ENCODE measurements at places on chromosomes 16 and 17.

DNA sequence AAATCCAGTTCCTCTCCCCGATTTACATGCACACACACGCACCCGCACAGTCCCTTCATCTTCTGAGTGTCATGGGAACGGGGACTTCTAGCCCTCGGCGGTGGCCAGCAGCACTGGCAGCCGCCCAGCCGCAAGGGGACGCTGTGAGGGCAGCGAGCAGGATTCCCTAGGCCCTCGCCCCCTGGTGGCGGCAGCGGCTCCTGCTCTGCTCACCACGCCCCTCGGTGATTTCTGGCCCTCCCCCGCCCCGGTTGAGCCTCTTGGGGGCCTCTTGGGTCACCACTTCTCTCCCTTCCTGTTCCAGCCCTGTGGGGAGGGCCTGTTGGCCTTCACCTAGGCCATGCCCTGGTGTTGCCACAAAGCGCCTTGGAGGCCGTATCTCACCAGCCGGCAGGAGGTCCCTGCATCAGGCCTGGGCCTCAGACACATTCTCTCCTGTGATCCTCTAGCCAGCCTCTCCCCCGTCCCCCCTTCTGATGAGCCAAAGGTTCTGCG lies 75.2 kb upstream of the KSR1 start:
- DNase-seq = no peak

GRCh38 chr17:12089809-12090384 lies 69.2 kb downstream of the MAP2K4 start:
- DNase-seq = peak; percentile 17

- no peak for DNase-seq
Measured at GRCh38 chr17:80146121-80147034, 550 bp downstream of the EIF4A3 start.

GRCh38 chr17:45150911-45151809 lies 2.9 kb downstream of the HEXIM1 start:
- DNase-seq = no peak

DNA sequence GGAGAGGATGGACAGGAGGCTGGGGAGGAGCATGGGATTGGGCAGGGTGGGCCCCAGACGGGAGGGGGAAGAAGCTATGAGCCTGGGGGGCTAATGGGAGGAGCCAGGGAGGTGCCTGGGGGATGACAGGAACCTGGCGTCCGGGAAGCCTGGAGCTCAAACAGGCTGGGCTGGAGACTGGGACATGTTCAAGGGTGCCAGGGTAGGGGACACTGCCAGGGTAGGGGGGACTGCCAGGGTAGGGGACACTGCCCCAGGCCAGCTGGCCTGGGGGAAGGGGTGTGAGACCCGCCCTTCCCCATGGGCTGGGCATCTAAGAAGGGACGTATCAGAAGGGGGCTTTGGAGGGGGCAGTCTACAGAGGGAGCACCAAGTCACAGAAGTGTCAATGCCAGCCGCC lies 7.0 kb upstream of the FAM83G start:
- DNase-seq = no peak

DNA sequence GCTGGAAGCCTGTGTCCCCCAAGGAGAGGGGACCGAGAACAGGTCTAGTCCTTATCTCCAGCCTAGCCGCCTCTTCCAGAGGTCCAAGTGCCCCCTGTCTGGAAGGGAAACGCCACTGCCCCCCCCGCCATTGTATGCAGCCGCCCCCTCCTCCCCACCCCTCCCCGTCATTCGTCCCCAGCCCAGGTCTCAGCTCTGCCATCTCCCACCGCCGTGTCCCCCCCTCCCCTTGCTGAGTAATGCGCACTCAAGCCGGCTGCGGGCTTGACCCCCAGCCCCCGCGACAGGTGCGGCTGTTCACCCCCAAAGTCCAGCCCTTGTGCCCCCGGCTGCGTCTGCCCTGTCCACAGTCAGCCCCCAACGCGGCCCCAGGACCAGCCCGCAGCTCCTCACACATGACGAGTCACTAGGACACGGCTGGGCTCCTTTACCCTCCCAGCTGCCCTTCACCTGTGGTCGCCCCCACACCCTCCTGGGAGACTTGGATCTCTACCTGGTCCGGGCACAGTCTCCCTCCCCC lies 622 bp downstream of the GPRC5B start:
- no peak for DNase-seq

DNA sequence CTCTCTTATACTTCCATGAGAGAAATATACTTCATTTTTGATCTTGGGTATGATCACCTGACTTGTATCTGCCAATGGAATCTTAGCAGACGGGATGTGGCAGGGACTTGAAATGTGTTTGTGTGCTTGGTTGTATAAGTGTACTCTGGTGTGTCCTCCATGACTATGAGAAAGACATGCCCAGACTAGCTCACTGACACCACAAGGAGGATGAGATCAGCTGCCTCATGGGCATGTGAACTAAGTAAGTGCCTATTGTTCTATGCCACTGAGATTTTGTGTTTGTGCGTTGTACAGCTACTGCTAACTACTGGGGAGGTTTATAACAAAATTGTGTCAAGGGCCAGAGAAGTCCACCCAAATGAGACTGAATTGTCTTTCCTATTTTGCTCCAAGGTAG lies 402.2 kb upstream of the SALL1 start:
- no peak for DNase-seq

DNA sequence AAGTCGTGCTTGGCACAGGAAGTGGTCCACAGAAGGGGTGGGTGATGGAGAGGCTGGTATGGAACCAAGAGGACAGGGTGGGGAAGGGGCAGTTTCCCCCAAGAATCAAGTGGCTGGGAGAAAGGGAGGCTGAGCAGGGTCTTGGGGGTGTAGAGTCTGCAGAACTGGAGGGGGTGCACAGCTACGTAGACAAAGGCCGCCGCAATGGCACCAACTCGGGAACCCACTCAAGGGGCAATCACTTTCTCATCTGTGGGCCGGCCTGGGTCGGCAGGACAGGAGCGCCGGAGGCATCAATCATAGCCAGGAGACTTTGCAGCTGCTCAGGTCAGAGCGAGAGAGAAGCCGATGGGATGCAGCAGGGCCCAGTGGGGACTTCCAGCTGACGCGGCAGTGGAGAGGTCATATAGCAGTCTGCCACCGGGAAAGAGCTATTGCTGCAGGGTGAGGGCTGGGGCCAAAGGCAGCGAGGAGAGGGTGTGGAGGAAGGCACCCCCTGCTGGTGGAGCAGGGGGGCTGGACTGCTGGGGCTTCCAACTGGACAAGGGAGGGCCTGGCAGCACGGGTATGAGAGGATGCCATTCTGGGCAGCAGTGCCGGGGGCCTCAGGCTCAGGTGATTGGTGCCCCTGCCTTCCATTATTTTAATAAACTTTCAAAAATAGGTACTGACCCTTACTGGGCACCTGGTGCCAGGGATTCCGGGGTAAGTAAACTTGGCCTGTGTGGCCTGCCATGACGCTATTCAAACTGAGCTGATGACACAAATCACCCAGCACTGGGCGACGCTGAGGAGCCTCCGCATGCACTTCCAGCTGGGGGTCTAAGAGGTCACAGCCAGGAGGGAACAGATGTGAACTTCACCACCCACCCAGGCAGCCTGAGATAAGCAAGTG lies 52.5 kb upstream of the MTSS2 start:
- no peak for DNase-seq

DNA sequence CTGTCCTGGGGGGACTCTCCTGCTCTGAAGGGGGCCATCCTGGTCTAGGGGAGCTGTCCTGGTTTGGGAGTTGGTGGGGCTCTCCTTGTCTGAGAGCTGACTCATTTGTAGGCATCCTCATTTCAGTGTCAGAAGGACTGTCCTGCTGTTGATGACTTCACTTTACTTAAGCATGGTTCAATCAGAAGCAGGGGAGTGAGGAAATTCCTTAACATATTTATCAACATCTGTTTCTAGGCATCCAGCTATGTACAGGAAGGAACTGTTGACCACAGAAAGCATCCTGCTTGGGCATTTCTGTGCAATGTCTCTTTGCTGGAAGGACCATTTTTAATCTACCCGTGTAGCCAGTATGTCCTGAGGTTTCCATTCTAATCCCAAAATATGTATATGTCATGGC lies 502.7 kb upstream of the HSBP1 start:
- no peak for DNase-seq

DNA sequence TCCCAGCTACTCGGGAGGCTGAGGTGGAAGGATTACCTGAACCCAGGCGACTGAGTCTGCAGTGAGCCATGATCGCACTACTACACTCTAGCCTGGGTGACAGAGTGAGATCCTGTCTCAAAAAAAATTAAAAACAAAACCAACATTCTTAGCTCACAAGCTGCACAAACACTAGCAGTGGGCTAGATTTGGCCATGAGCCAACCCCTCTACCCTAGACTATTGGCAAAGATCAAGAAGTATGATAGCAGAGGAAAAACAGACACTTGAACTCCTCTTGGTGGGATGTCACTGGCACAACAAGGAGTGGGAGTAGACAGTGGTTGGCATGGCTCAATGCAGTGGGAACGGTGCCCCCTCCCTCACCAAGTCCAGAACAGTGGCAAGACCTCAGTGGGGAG lies 19.6 kb upstream of the RIPOR1 start:
- no peak for DNase-seq

- no peak for DNase-seq
Measured at GRCh38 chr16:58025351-58026138, at the start of gene MMP15. TSS of gene MMP15 (plus strand) at chr16:58025754. CDS start at chr16:58026351, 597 bp downstream.

- DNase-seq = peak; percentile 83
Measured at GRCh38 chr17:67390646-67391361, 13.7 kb downstream of the PITPNC1 start.

- no peak for DNase-seq
Measured at GRCh38 chr17:31297090-31297489, at the start of gene OMG. TSS of gene OMG (minus strand) at chr17:31297239. CDS start at chr17:31296331, 908 bp downstream.

DNA sequence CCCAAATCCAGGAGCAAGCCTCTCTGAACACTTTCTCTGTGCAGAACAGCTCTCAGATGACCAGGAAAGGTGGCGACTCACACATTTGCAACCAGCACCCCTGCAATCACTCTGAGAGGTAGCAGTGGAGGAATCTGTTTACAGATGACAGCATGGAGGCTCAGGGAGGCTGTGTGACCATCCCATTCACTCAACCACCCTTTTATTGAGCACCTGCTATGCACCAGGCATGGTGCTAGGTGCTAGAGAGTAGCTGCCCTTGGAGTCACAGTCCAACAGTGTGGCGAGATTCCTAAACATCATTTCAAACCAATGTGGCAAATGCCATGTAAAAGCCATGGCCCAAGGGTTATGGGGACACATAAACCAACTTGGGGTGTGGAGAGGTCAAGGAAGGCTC lies 1.5 kb upstream of the ITGB4 start:
- no peak for DNase-seq

DNA sequence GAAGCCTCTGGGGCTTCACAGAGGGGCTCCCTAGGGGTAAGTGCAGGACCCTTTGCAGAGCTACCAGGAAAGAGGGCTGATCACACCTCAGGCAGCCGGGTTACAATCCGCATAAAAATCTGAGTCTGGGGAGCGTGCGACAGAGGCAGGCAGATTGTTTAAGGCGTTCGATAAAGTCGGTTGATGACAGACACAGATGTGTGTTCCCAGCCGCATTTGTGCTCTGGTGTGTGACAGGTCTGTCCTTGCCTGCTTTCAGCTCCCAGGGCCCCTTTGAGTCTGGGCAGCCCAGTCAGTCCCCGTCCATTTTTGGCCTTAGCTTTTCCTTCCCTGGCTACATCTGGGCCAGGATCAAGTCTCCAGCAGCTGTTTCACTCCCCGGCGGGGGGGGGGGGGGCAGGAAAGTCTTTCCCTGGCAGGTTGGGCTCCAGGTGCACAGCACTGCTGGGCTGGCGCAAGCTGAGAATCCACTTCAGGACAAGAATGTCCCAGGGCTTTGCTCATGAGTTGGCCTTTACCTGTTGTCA lies 1.3 kb upstream of the ZACN start:
- no peak for DNase-seq

- DNase-seq = no peak
Measured at GRCh38 chr17:17127730-17128291, 78.3 kb downstream of the PLD6 start.

DNA sequence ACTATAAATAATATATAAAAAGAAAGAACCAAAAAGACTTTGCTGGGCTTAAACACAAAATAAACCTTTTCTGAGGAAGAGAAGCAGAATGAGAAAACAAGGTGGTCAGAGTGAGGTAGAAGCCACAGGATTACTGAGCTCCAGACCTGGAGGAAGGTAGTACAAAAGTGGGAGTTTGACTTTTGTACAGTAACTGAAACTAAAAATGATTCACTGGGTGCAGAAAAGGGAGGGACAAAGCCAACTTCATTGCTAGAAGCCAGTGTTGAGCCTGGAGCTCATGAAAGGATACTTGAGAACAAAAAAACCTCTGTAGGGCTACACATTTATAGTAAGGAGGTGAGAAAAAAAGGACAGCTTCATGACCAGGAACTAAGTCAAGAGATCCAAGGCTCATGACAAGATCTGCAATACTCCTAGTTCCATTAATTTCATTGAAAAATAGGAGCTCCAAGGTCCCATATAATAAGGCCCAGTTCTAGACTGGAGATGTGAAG lies 45.5 kb downstream of the PKD1L3 start:
- no peak for DNase-seq

- no peak for DNase-seq
Measured at GRCh38 chr17:28470914-28471366, 2.5 kb upstream of the SLC13A2 start.

- DNase-seq = peak; percentile 80
Measured at GRCh38 chr16:58119509-58119845, 9.7 kb downstream of the CFAP20 start.

DNA sequence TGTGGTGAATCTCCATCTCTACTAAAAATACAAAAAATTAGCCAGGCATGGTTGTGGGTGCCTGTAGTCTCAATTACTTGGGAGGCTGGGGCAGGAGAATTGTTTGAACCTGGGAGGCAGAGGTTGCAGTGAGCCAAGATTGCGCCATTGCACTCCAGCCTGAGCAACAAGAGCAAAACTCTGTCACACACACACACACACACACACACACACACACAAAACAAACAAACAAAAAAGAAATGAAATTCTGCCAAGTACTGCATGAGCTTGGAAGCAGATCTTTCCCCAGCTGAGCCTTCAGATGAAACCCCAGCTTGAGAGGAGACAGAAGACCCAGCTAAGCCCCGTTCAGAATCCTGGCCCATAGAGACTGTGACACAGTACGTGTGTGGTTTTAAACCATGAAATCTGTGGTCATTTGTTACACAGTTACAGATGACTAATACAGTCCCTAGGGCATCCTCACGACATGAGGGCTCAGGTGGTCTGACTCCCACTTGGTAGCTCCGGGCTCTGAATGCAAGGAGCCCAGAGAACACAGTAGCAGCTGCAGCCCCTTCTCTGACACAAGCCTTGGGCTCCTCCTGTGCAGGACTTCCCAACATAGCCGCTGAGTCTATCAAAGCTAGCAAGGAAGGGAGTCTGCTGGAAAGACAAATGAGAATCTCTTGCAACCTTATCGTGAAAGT lies 132.8 kb downstream of the SEC14L1 start:
- no peak for DNase-seq

- no peak for DNase-seq
Measured at GRCh38 chr16:73086108-73086507, 38.2 kb upstream of the ZFHX3 start.

Measured in retinal pigment epithelial cell (primary cell).